ENCODE measurements at places on chromosomes 5 and 9.

DNA sequence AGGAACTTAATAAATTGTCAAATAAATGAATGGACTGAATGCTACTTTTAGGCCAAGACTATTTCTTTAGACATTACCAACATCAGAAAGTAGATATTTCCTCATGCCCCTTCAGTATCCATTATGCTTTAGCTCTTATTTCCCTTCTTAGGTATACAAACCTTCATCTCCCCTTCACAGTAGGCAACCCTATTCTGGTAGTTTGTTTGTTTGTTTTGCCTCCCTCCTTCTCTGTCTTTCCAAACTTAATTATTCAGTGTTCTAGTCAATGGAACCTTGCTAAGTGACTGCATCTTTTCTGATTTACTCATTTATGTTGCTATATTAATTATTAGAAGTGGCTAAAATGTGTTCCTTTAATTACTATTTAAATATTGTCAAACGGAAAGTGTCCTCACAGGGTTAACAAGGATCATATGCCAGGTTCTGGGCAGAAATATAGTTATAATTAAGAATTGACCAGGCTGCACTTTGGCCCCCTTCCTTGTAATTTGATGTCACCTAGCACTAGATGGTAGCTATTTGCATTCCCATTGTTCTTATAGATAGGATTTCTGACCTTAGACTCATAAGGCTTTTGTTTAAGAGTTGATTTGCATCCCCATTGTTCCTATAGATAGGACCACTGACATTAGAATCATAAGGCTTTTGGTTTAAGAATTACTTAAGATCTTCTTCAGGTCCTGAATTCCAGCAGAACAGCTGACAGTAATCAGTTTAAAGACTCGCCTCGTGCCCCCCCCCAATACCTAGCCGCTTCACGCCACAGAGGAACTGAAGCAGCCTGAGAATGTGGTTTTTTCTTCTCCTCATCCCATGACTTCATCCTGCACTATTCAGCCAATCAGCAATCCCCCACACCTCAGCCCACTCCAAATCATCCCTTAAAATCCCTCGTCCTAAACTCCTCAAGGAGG lies 84.4 kb upstream of the NUDT12 start:
- no peak for DNase-seq

DNA sequence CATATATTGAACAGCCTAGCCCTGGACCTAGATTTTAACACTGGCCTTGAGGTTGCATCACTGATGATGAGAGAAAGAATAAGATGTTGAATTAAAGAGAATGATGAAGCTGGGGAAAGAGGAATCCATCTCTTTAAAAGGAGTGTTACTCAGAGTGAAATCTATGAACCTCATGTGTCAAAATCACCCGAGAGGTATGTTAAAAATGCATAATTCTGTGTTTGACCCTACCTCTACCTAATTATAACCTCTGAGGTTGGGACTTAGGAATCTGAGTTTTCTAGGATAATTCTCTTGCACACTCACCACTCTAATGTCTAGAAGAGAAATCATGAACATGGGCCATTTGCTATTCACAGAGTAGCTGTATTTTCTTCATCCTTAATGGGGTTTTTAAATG lies 479.4 kb downstream of the ENC1 start:
- no peak for DNase-seq

DNA sequence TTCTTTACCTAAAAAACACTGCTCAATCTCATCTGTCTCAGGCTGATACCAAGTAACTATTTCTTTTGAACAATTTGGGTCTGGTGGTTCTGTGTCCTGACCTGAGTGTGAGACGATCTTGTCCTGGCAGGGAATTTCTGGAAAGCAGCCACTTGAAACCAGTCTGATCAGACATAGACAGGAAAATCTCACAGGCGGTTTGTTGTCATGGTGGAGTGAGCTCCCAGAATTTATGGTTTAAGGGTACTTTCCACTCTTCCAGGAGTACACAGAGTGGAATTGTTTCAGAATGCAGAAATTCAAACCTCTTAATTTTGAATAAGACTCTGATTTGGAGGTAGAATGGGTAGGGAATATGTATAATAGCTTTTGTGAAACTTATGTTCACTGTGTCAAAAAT lies 268.2 kb downstream of the ISL1 start:
- no peak for DNase-seq

DNA sequence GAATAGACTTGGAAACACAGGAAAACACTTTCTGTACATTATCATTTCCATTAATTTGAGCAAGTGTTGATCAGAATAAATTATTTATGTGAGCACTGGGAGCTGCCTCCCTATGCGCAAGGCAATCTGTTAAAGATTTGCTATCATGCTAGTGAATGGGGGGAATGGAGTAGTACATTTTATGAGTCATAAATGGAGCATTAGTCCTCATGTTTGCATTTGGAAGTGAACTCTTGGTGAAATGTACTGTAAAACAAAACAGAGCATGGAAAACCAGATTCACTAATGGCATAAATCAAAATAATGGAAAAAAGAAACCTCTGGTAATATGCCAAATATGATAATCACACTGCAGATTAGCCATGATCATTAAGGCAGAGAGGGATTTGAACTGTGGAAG lies 40.5 kb upstream of the TMC1 start:
- no peak for DNase-seq

DNA sequence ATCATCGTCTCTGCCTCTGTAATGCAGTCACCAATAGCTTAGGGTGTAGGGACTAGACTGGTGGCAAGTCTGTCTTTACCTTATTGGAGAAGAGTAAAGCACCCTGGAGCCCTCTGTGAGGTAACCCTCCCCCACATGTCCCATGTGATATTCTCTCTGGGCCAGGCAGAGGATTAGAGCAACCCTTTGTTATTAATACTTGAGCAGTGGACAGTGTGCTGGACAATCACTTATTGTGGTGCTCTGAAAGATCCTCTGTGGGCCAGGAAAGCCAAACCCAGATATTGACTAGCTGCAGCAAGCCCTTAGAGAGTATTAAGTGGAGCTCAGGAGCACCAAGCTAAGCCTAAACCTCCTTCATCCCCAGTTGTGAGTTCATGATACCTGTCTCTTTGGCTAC lies 139.7 kb upstream of the RUSC2 start:
- no peak for DNase-seq

DNA sequence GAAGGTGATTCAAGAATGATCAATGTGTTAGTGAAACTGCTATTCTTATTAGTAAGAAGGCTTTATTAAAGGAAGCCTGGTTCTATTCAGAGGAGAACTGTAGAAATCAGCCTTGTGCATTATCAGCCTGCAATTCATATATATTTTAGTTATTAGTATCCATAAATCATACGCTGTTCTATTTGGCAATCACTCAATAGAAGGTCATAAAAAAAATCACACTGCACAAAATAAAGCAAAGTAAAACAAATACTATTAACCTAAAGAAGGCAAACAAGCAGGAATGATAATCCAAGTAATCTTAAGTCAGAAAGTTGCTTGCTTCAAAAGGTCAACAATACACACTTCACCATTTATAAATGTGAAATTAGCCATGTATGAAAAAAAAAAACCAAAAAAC lies 138.1 kb downstream of the PDE4D start:
- no peak for DNase-seq

DNA sequence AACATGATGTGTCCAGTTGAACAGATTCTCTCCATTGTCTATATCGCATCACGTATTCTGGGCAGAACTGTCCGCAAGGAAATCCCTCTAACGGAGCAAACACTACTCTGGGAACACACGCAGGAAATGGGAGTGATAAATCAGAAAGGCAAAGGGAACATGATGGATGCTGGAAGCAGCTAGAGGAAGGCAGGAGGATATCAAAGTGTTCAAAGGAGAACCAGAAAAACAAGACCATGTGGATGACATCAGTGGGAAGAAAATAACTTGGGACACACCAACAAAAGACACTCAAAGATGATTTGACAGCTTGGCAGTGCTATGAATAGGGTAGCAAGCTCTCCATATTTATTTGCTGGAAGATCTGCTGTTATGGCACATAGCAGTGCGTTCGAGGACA lies 142.9 kb downstream of the PLK2 start:
- DNase-seq = no peak

- no peak for DNase-seq
These were observed 45.3 kb downstream of the FBXW11 start for GRCh38 chr5:171961117-171961516.

GRCh38 chr5:167112556-167112955 lies 1178.9 kb upstream of the WWC1 start:
- DNase-seq = no peak

- DNase-seq = no peak
These were observed 36.4 kb downstream of the PWWP2A start for GRCh38 chr5:160082614-160083500.

GRCh38 chr5:95102080-95102479 lies 182.8 kb downstream of the MCTP1 start:
- DNase-seq = no peak

DNA sequence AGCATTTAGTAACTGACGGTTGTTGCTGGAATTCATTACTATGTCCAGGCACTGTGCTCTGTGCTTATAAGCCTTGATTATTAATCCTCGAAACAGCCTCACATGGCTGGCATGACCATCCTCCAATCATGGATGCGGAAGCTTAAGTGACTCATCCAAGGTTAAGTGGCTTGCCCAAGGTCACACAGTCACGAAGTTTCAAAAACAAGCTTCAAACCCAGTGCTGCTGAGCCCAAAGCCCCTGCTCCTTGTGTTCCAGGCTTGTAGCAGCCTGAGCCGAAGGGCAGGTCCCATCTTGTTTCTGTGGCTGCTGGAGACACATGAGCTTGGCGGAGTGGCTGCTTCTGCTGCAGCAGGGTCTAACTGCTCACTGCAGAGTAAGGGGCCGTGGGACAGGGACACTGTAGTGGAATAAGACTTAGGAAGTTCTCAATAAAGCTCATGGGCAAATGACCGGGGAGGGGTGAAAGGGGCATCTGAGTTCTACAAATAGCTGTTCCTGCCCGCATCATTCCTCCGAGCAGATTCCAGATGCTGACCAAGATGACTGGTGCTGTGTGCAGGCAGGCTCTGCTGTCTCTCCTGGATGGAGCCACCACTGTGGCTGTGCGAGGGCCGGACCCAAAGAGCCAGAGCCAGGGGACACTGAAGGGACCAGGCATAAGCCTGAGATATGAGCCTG lies 32.4 kb downstream of the WHRN start:
- DNase-seq = no peak

- no peak for DNase-seq
These were observed 63.3 kb downstream of the PRRC1 start for GRCh38 chr5:127580731-127581130.

DNA sequence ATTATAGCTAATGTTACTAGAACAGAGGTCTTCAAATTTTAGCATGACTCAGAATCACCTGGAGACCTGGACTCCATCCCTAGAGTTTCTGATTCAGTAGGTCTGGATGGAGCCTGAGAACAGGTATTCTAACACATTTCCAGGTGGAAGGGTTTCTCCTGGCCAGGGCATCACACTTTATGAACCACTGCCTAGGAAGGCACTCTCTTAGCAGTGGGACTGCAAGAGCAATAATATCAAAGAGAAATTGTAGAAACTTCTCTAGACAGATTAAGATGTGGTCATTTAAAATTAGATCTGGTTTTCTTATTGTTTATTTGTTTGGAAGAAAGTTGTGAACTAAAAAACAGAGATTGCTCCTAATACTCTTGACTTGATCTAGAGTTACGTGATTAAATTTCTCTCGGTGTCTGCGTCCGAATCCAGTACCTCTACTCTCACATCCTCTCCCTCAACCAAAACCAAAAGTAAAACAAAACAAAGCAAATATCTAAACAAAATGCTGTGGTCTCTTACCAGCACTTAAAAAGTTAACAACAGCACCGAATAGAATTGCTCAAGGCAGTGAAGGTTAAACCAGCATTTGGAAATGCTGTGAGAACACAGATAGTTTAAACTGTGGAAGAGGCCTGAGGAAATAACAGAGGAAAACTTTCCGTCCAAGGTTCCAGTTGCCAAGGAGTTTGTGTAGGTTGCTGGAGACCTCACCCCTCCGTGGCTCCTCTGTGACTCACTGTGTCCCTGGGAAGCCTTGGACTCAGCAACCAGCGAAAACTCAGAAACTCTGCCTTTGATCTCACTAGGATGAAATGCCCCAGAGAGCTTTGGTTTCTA lies 193.4 kb downstream of the ARRDC3 start:
- no peak for DNase-seq

DNA sequence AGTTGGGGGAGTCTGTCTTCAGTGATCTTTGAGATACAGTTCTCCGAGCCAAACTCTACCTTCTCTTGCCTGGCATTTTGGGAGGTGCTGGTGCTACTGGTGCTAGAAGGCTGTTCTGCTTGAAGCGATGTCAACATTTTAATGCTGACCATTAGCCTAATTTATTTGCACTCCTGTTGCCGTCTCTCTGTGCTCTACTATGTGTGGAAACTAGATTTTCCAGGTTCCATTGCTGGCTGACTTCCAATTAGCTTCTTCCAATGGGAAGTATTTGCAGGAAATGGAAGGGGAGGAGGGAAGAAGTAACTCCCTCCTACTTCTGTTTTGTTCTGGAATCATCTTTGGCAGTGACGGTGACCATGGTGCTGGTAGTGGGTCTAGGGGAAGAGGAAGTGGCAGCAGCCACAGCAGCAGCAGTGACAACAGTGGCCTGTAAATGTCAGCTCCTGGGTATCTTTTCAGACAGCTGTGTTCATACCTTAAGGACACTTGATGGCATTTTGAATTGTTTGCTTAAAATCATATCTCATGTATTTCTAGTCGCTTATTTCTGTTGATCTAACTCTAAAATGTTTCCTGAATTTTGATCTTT lies 7.9 kb downstream of the TXNDC8 start:
- DNase-seq = no peak

GRCh38 chr5:133839090-133839489 lies 129.3 kb downstream of the C5orf15 start:
- no peak for DNase-seq

DNA sequence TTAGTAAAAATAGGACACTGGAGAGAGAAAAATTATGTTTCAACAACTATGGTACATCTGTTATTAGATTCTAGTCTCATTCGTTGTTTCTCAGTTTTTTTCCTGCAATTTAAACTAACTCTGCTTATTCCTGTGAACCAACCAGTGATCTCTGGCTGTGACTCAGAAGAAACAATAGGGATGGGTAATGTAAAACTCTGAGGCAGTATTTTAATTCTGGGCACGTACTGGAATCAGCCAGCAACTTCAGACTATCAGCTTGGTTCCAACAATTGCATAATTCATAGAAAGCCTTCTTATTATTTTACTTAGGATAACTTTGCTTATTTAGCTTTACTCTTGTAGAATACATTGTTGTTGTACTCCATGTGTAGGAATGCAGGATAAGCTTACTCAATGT lies 28.8 kb downstream of the MLLT3 start:
- DNase-seq = no peak

GRCh38 chr5:37896159-37896558 lies 56.3 kb upstream of the GDNF start:
- no peak for DNase-seq

- no peak for DNase-seq
These were observed 673.4 kb upstream of the MEF2C start for GRCh38 chr5:89556215-89556913.
